Hindlimb muscle (tissue), 1 donor: ENCODE measurements at places on chromosomes 1 and 21. TPM values are rescaled to one million over a fixed set of nuclear protein-coding genes. Genes with fewer than 3 reads are reported as not detected.

Gene RXRG
- 51.3 TPM for polyA plus RNA-seq

GRCh38 chr1:201538612-201539551 lies at the start of gene NAV1:
Gene NAV1, plus strand, starts transcription at chr1:201539127. Its CDS starts 83,758 bp downstream, at chr1:201622885.
- peak; percentile 58 for DNase-seq

DNA sequence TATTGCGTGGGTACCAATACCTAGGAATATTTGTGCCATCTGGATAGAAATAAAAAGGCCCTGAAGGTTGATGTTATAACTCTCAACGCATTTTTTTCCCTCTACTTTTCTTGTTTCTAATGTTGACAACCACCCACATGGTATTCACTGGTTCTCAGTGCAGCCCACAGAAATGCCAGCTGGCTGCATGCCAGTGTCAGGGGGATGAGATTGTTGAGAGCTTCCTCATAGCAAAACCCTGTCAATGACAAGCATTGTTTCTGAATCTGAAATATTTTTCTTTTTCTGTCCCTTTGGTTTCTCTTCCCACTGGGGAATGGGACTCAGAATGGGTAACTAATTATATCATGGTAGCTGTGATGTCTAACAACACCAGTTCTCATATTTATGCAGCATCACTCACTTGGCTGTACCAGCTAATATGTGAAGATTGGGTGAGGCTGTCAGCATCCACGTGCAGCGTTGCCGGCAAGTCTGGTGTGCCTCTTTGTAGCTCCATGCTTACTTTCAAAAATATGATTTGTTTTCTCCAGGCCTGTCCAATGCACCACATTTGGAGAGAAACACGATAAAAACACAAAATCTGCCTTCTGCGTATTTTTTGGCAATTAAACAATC lies 284.6 kb downstream of the PTBP2 start:
- DNase-seq, result no peak

GRCh38 chr1:211695135-211695816 lies 19.9 kb upstream of the NEK2 start:
- no peak for DNase-seq

GRCh38 chr1:152514715-152515433 lies 592 bp downstream of the CRCT1 start:
- no peak for DNase-seq

- DNase-seq, result no peak
These were observed 120.6 kb upstream of the KCNJ15 start for GRCh38 chr21:38136201-38136600.
